ENCODE measurements at places on chromosomes 16 and 17.

- no peak for DNase-seq
Measured at GRCh38 chr17:74827800-74828199, 31.9 kb downstream of the GRIN2C start.

GRCh38 chr16:15960124-15960971 is 10.9 kb downstream of the ABCC1 start:
- DNase-seq = no peak

DNA sequence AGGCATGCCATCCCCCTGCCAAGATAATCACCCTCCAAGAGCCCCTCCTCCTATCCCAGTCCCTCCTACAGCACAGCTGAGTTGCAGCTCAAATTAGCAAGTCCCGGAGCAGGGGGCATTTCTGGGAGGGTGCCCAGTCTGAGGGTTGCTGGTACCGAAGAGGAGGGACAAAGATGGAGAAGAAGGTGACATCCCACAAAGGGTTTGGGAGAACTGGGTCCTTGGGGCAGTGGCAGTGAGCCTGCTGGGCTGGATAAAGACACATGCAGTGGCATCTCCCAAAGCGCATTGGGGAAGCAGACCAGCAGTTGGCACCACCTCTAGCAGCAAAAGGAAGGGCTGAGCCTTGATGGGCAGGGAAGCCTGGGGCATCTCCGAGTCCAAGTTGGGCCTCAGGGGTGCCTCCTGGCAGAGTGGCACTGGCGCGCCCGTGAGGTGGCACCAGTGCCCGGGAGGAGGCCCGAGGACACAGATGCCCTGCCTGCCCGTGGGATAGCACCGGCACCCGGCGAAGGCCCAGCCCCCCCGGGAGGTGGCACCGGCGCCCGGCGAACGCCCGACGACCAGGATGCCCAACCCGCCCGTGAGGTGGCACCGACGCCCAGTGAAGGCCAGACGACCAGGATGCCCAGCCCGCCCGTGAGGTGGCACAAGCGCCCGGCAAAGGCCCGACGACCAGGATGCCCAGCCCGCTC is 622 bp downstream of the TOM1L2 start:
- DNase-seq = no peak

DNA sequence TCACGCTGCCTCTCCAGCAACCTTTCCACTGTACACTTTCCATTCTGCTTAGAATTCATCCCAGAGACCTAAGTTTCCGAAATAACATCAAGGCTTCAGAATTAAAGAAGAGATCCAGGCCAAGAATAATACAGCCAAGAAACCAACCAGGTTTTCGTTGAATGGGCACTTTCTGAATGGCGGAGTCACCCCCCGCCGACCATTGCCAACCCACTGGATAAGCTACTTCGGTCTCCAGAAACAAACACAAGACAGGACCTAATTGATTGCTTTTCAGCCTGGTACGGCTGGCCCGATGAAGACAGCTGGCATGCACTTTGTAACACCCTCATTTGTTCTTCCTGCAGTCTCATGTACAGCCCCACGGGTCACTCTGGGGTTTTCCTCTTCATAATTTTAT is 308.1 kb upstream of the ZFHX3 start:
- no peak for DNase-seq

DNA sequence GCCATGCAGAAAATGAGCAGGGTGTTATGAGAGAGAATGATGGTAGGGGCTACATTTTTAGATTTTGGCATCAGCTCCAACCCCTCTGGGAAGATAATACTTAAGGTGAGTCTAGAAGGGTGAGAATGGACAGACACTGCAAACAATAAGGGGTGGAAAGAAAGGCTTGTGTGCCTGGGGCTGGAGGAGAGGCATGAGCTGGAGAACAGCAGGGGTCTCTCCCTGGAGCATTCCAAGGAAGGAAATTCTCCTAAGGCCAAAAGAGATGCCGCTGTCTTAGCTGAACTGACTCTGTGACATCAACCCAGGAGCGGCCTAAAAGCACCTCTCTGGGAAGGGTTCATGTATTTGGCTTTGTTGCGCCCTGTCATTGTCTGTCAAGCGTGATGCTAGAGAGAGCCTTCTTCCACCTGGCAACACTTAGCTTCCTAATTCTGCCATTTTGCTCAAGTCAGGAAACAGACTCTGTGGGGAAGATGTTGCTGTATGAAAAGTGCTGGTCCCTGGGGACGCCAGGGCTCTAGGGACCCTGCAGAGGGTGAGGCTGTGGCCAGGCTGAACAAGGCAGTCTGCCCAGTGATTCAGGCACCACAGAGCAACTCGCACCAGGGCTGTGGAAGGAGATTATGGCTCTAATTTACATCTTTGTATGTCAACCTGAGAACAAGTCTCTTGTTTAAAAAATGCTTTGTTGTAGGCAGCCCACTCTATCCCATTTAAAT is 225.7 kb downstream of the CBLN1 start:
- no peak for DNase-seq

- DNase-seq = no peak
Measured at GRCh38 chr17:73650617-73651200, 6.5 kb upstream of the SDK2 start.

Data from cortex of kidney (tissue), 1 donor.